ENCODE measurements at places on chromosomes 5 and 9.

DNA sequence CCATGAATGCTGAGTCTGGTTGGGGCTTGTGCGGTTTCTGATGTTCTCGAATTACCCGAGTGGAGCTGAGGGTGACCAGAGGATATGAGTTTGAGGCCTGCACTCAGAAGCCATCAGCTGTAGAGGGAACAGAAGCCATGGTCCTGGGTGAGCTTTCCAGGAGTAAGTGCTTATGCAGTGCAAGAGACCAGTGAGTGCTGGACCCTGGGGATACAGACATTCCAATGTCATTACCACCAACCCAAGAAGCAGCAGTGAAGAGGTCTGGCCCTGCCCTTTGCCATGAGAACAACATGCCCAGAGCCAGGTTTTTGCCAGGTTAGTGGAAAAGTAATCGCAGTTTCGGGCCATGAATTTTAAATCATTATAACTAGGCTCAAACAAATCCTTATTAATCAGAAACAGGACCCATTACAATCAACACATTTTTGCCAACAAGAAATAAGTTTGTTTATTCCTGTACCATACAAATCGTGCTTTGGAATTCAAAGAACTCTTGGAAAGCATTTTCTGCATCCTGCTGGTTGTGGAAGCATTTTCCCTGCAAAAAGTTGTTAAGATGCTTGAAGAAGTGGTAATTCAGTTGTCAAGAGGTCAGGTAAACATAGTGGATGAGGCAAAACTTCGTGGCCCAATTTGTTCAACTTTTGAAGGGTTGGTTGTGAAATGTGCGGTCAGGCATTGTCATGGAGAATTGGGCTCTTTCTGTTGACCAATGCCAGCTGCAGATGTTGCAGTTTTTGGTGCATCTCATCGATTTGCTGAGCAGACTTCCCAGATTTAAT is 154.6 kb downstream of the SYK start:
- peak; percentile 12 for DNase-seq

GRCh38 chr5:168683247-168683926 is 104.2 kb upstream of the PANK3 start:
- no peak for DNase-seq

DNA sequence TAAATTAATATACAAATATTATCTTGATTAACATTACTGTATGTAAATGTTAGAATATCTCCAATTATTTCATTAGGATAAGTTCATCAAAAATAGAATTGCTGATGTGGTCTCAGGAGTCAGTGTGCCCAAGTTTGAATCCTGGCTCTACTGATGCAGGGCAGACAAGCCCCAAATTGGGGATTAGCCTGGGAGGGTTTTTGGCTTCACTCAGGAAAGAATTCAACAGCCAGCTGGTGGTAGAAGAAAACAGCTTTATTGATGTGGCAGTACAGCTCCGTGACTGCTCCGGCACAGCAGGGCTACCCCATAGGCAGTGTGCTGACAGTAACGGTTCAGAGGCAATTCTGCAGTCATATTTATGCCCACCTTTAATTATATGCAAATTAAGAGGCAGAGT is 32.5 kb downstream of the COL27A1 start:
- DNase-seq, result no peak

- no peak for DNase-seq
Measured at GRCh38 chr5:141814064-141814964, 63.9 kb downstream of the PCDH1 start.

DNA sequence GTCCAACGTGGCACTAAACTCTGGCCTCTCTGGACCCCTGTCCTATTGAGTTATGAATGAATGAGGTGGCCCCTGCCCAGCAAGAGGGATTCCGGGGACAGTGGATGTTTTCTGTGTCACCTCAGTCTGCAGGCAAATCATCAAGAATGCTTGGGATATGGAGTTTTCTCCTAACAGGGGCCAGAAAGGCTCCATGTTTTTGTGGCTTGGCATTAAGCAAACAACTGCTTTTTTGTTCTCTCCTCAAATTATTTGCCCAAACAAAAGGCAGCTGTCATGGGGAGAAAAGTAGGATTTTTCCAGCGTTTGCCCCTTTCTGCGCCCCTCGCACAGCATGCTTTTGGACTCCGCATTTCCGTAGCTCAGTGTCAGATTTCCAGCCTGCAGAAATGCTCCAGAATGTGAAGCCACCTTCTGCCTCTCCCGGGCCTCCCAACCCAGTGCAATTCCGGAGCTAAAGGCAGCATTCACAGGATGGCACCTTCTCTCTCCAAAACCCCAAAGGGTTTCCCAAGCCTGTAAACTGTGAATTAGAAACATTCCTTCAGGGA is 553.3 kb downstream of the CCDC171 start:
- DNase-seq, result no peak
